ENCODE measurements at places on chromosomes 5 and 9.

DNA sequence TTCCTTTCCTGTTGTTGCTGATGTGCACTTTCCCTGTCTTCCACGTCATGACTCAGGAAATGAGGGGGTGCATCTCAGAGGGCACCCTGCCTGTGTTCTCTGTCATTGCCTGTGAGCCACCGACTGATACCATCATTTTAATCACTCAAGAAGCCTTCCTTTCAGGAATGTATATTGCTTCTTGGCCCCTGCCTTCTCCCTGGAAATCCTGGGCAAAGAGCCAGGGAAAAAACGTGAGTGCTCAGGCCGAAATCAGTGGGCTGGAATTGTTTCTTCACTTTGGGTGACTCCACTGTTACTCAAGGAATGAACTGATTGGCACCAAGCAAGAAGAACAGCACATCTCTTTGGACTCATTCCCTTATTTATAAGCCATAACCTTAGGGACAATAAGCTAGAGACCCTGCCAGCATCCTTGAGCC lies 126.1 kb downstream of the SNX18 start:
- peak; percentile 45 for DNase-seq

GRCh38 chr5:76960004-76960625 lies 7.3 kb downstream of the CRHBP start:
- DNase-seq: no peak

DNA sequence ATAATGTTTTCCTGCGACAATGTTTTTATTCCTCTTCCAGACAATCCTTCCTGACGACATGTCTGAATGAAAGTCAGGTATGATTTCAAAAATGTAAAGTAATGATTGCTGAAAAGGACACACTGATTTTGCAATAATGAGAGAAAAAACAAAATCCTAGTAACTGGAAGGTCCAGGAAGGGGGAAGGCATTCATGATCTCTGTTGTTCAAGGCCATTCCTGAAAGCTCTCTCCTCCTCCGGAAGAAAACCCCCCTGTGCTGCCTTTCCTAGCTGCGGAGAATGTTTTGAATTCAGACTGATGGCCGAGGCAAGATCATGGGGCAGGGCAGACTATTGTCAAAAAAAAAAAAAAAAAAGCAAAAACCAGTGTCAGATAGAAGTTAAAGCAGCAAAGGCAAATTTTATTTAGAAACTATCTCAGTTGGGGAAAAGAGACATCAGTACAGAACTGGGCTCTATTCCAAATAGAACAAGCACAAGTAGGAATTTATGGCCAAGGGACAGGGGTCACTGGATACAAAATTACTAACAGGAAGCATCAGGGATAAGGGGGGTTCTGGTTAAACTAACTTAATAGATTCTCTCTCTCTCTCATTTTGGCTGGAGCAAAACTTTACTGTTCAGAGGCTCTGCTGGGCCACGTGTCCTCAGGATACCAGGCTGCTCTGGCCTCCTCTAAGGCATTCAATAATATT lies 36.5 kb upstream of the CTSV start:
- DNase-seq: no peak

DNA sequence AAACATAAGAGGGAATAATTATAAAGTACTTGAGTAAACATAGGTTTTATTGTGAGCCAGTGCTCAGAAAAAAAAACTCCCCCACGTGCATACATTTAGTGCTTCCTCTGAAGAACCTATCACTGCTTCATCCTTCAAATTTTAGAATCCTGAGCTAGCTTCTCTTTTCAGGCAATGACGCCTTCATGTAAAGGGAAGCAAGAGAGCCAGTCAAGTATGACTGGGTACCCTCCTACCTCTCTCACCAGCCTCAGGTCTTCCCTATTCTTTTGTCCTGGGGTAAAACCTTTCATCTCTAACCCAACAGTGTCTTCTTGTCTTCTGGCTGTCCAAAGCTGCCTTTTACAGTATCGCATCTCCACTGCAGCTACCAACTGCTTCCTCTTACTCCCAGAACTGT lies 32.0 kb downstream of the PLPP1 start:
- no peak for DNase-seq

GRCh38 chr5:56422076-56422762 lies 189.1 kb upstream of the ANKRD55 start:
- DNase-seq: no peak

Data from brain (organoid and tissue), 16 donors.